ENCODE measurements at places on chromosomes 6 and 20.

GRCh38 chr20:62007127-62007647 lies 58.5 kb downstream of the TAF4 start:
- DNase-seq: no peak

GRCh38 chr6:17365961-17366360 lies 27.4 kb upstream of the CAP2 start:
- no peak for DNase-seq

GRCh38 chr20:57266291-57267157 lies at the start of gene BMP7:
TSS of gene BMP7 (minus strand) at chr20:57266641. CDS start at chr20:57266122, 519 bp downstream.
- no peak for DNase-seq

DNA sequence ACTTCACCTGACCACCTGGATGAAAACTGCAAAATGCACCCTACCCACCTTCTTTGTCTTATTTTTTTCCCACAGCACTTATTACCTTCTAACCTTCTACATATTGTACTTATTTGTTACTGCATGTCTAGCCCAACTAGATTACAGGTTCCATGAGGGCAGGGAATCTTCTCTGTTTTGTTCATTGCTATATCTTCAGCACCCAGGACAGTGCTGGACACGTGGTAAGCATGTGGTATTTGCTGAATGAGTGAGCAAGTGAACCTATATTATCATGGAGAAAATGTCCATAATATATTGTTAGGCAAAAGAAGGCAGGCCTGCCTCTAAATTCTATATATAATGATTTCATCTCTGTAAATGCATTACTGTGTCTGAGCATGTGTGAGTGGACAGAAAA lies 107.0 kb downstream of the TRERF1 start:
- no peak for DNase-seq

- no peak for DNase-seq
These were observed 16.3 kb upstream of the IL17F start for GRCh38 chr6:52260634-52261033.

- DNase-seq: no peak
These were observed 48.7 kb upstream of the GATA5 start for GRCh38 chr20:62524505-62524911.

GRCh38 chr20:5090191-5090590 lies 29.6 kb downstream of the PCNA start:
- DNase-seq: no peak

GRCh38 chr6:9634776-9635175 lies 780.1 kb downstream of the TFAP2A start:
- no peak for DNase-seq

DNA sequence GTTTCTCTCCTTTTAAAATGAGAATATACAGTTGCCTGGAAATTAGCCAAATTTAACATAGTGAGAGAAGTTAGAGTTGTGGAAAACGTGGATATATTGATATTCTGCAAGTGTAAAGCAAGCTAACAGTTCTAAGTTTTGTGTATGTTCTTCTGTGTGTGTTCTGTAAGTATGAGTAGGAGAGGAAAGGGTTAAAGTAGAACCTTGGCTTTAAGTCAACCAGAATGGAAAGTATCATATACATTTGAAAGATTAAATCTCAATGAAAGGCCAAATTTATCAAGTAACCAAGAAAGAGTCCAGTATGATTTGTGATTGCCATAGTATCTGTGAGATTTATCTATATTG lies 30.0 kb upstream of the BAG2 start:
- DNase-seq: no peak

GRCh38 chr6:34701199-34701598 lies 4.6 kb upstream of the ILRUN start:
- DNase-seq: no peak

DNA sequence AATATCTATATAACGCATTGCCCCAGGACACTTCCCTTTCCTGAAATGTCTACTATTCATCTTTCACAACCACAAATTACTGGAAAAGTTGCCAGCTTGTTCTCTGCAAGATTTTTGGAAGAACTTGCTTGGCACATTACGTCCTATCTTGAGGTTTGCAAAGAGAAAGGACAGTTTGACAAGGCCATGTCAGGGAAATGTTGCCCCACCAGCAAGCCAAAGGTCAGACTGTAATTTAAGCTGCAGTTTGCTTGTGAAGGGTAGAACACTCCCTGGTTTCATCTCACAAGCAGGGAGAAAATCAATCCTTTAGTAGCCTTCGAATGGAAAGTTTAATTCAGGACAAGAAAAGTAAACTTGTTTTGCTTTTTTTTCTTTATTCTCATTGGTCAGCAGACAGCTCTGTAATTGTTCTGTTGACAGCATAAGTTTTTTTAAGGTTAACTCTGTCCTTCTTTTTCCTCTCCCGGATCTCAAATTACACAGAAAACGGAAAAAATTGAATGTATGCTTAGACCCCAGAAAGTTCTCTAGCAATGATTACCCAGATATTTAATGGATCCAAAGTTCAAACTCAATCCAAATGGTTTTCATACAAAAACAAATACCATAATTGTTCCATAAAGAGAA lies 541.8 kb upstream of the NRSN1 start:
- no peak for DNase-seq

GRCh38 chr6:43990627-43991619 lies 136.3 kb downstream of the MRPL14 start:
- DNase-seq: no peak

- DNase-seq: no peak
These were observed 75.8 kb downstream of the TMEM170B start for GRCh38 chr6:11613336-11613735.

DNA sequence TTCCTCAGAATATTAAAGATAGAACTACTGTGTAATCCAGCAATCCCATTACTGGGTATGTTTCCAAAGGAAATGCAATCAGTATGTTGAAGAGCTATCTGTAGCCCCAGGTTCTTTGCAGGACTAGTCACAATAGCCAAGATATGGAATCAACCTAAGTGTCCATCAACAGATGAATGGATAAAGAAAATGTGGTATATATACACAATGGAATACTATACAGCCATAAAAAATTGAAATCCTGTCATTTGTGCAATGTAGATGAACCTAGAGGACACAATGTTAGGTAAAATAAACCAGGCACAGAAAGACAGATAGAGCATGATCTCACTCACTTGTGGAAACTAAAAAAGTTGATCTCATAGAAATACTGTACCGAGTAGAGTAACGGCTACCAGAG lies 306.0 kb upstream of the MARCKS start:
- DNase-seq: no peak

GRCh38 chr6:40569162-40569910 lies 17.8 kb downstream of the LRFN2 start:
- DNase-seq: no peak

- DNase-seq: no peak
These were observed 97.3 kb downstream of the BMP7 start for GRCh38 chr20:57169162-57169561.

DNA sequence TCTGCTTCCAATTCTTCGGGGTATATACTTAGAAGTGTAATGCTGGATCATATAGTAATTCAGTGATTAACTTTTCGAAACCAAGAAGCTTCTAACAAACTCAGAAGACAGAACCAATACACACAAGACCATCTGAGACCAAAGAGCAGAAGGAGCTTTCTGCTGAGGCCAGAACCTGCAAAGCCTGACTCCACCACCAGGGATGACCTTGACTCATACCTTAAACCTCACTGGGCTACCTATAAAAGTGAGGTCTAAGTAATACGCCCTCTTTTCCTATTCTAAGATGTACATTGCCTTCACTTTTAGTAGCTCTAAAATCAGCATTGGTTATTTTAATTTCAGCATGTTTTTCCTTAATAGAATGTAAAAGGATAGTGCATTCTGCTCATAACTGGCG lies 84.8 kb downstream of the FOXF2 start:
- no peak for DNase-seq

DNA sequence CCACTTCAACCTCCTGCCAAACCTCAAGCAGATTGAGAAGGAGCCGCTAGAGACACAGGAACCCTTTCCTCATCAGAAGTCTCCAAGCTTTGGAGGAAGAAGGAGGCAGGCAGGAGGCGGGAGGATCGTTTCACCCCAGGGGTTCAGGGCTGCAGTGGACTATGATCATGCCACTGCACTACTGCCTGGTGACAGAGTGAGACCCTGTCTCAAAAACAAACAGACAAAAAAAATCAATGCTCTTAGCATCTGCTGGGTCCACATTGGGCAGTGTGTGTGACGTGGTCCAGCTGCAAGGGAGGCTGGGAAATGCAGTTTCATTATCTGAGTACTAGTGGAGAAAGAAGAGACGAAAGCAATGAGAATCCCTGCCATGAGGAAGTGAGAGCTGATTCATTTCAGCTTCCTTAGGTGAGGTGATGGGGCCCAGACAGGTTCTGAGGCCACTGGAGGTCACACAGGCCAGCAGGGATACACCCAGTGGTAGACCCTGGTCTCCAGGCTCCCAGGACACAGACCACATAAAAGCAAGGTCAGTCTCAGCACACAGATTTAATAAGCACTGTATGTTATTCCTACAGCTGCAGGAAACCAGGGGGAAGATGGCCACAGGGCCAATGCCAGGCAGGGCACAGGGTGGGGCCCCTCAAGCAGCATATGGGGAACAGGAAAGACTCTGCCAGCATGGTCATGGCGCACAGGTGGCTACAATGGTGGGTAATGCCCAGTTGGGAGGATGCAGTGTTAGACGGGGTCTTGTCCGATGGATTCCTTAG lies 4.3 kb downstream of the GFRA4 start:
- DNase-seq: no peak

DNA sequence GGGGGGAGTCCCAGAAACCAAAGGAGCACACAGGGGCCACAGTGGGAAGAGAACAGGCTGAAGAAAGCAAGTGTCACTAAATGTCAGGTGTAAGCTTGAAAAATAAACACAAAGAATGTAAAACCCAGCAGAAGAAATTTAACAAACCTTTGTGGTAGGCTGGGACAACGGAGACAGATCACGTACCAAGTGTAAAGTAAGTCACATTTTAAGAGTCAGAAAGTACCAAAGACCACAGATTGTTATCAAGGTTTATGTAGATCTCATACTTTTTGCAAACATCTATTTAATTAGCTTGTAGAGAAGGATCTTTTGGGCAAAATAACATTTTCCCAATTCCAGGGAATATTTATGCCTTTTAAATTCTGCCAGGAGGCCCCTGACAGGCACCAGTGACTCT lies 1.6 kb downstream of the CLIC5 start:
- DNase-seq: no peak

DNA sequence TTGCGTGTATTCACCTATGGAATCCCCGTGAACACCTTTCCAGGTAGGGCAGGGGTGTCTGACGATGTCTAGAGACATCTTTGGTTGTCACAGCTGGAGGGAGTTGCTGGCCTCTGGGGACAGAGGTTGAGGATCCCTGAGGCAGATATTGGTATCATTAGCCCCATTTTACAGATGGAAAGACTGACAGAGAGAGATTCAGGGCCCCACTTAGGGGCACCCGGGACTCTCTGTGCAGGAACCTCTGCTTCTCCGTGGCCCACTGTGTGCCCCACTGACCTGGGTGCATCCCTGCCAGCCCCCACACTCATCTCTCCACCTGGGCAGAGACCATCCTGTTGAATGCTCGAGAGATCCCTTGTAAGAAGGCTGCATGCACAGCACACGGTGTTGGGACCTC lies 111.2 kb downstream of the EDN3 start:
- no peak for DNase-seq

GRCh38 chr6:98039443-98039842 lies 756.4 kb upstream of the MMS22L start:
- no peak for DNase-seq

GRCh38 chr6:158894193-158894592 lies 75.0 kb upstream of the EZR start:
- DNase-seq: no peak

DNA sequence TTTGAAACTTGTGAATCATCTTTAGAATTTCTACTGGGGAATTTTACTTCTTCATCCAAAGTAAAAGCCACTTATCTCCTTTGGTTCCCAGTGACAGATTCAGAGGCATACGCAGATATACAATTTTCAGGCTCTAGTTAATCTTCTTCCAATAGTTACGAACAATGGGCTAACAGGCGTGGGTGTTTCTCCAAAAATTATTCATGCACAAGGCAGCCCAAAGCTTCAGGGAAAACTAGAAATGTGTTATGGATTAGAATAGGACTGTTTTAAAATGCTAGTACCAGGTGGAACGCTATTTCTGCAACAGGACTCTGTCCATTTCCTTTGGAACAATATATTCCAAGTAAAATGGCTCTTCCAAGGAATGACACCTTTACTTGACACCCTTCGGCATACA lies 102.2 kb downstream of the ZNF217 start:
- no peak for DNase-seq

GRCh38 chr20:37804584-37805566 lies 98.1 kb upstream of the VSTM2L start:
- no peak for DNase-seq

DNA sequence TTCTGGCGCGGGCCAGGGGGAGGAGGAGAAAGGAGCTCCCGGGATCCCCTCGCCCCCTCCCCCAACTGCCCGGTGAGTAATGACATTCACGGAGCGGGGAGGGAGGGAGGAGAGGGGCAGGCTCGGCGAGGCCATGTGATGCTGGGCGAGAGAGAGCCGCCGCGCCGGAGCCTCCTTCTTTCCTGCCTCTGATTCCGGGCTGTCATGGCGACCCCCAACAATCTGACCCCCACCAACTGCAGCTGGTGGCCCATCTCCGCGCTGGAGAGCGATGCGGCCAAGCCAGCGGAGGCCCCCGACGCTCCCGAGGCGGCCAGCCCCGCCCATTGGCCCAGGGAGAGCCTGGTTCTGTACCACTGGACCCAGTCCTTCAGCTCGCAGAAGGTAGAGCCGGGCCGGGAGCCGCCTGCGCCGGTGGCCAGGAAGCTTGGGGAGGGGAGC lies at the start of gene GDAP1L1:
Gene GDAP1L1 (plus strand): TSS at position 178 of the 441 bp plus-strand sequence. CDS start 27 bp downstream, at position 205.
- no peak for DNase-seq

DNA sequence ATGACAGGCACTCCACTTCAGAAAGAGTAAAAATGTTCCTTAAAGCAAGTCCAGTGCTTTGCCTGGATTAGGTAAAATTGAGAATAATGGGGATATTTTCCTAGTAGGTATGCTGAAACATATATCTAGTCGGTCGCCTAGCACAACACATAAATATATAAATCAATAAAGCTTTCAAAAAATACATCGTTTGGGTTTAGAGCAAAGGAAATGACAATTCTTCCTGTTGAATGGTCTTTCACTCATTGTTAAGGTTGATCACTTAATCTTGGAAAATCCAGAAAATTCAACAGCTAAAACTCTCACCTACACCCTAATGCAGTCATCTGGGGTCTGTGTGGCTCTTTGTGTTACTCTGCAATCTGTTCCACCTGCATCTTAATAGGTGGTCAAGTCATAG lies 13.9 kb downstream of the HAO1 start:
- no peak for DNase-seq

- DNase-seq: no peak
These were observed 6.8 kb downstream of the CNKSR3 start for GRCh38 chr6:154503658-154504057.

DNA sequence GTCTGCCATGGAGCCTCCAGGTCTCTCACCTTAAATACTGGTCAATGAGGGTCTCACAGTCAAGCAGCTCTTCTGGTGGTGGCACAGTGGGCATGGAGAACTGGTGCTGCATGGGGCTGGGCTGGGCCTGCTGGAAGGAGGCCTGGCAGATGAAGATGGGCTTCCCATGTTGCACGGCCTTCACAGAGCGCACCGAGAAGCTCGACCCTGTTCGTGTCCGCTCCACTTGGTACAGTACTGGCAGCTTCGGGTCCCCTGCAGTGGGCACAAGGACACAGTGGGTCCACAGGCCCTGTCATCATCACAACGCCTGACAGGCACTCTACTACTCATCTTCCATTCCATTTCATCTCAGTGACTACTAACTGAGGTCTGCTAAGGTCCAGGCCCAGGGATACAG lies 8.8 kb downstream of the ACOT8 start:
- DNase-seq: no peak

- no peak for DNase-seq
These were observed 47.5 kb downstream of the ADGRG6 start for GRCh38 chr6:142349215-142349823.

Measured in activated CD4-positive, alpha-beta T cell treated with anti-CD3 and anti-CD28 coated beads, Interleukin-2, amount 50 U/mL, for 48 hours (primary cell).